ENCODE measurements at places on chromosomes 2 and 18.

GRCh38 chr2:26245231-26245732 is 543 bp downstream of the HADHB start:
- peak; percentile 12 for DNase-seq

DNA sequence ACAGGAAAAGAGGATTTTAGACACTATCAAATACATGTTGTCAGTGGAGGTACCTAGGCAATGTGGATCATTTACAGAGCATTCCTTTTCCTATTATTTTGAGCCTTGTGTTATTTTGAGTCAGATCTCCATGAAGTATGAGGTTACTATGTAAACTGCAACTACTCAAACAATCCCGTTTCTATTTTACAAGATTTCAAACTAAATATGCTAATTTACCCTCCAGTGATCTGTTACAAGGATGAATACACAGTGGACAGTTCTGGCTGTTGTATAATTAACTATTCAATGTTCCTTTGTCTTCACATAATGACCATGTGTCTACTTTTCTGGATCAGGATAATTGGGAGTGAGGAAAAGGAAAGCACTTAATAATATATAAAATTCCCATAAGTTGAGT is 4.6 kb downstream of the HOXD1 start:
- no peak for DNase-seq

DNA sequence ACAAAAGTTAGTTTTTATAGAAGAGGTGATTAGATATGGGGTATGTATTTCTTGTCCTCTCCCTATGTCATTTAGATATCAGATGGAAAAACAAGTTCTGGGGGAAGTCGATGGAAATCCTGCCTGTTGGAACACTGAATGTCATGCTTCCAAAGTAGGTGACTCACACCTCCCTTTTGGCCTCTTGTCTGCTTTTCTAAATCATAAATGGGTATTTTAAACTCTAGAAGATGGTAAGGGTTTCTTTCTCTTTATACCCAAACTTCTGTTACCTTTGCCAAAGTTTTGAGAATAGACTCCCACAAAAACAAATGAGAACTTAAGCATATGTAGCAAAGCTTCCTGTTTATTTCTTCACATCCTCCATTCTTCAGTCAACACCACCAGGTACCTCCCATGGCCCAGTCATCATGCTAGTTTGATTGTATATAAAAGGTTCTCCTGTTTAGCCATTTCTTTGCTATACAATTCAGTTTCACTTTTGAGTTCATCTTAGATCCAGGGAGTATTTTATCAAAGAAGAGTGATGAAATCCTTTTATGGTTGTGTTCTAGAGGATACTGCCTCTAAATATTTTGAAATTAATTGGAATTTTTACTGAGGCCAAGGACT is 63.9 kb downstream of the PRKRA start:
- DNase-seq: no peak

- DNase-seq: no peak
These were observed 29.5 kb downstream of the RNF144A start for GRCh38 chr2:6946722-6947121.

- DNase-seq: no peak
These were observed 19.6 kb upstream of the GULP1 start for GRCh38 chr2:188272121-188272520.

- no peak for DNase-seq
These were observed 6.1 kb downstream of the NCAPH start for GRCh38 chr2:96341641-96342040.

- no peak for DNase-seq
These were observed 315.8 kb upstream of the POU3F3 start for GRCh38 chr2:104538077-104538476.

DNA sequence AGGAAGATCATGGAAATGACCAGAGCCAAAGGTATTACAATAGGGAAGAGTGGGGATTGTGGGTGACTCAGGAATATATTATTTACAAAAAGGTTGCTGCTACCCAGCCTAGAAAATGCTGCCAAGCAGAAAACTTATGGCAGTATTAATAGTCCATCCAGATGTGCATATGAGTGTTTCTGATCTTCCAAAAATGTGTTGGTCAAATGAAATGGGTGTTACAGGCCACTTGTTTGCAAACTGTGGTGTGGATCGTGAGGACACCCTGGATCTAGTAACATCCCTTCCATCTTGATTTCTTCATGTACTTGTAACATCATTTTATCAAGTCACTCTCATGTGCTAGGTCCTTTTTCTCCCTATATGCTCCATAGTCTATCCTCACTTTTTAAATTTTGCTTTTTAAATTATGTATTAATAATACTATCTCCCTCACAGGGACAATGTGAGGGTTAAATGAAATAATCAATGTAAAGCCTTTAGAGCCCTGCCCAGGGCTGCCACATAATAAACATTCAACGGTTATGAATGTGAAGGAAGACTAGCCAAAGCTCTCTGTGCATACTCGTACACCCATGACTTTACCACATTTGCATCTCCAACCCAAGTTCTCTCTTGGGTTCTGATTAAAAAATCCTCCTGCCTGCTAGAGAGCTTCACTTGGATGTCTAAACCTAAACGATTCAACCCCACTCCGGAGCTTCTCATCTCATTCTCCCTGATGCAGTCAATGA is 18.5 kb downstream of the CD226 start:
- DNase-seq: no peak

DNA sequence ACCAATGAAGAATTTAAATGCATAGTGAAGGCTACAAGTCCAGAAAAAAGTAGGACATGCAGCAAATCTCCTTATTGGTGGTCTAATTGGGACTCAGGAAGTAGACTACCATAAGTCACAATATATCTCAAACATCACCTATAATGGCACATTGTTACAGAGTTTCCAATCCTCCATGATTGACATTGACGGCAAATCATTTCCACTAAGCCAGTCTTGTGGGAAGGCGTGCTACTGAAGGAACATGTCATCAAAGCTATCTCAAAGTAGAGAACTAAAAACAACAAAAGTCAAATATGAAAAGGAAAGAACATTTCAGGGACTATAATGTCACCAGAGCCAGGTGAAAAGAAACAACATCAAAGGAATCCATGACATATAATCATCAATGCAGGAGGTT is 166.4 kb upstream of the PID1 start:
- no peak for DNase-seq

DNA sequence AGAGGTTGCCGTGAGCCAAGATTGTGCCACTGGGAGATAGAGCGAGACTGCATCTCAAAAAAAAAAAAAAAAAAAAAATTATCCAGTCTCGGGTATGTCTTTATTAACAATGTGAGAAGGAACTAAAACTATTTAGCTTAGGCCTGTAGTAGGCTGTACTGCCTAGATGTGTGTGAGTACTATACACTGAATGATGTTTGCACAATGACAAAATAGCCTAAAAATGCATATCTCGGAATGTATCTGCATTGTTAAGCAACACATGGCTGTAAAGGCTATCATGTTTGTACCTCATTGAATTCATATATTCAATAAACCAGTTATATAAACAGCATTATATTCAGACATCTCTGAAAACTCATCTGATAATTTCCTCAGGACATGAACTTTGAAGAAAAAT is 191.2 kb upstream of the SESTD1 start:
- DNase-seq: no peak

DNA sequence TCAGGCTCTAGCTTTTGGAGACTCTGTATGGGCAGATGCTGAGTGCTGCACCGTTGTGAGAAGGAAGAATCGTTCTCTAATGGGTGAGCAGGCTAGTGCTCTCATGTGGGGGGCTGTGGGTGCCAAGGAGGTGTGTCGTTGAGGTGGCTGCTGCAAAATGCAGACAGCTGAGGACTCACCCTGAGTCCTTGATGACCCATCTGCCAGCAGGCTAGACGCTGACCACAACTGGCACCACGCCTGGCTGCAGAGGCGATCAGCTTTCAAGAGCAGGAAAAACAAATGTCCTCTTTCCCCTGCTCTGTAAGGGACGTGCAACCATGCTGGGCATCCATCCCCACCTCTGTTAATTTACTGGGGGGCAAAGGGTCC is 48.2 kb downstream of the HAUS1 start:
- DNase-seq: no peak

DNA sequence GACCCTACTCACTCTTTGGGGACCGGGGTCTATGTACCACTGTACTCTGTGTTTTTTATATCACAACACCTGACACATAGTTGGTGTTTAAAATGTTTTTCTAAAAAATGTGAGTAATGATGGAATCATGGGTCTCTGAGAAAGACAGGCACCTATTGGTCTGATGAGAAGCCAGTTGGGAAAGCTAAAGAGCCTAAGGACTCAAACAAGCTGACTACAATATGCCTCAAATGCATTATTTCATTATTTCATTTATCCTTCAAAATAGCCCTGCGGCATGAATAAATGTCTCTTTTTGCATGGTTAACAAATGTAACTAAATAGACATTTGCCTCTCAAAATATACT is 102.9 kb upstream of the SCN1A start:
- DNase-seq: no peak

DNA sequence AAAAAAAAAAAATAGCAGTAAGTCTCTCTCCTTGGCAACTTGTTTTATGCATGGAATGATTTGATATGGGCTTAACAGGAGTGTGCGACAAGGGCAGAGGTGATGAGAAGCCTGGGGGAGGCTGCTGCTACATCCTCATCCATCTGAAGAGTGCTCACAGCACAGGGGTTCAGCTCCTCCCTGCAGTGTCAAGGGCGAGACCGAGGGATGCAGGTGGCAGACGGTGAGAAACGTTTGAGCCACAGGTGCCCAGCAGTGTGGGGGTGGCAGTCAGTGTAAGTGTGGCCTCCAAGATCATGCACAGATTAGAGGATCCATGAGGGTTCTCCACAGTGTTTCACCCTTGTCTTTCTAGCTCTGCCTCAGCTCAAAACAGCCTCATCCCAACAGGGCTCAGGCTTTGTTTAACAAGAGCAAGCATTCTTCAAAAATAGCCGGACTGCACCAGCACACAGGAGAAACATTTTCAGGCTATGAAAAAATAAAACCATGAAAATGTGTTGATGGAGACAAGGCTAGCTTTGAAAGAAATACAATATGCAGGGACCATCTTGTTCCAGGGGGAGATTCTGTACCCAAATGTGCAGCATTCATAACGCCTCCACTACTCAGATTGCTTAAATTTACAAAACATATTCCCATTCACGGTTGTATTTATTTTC is 324.5 kb upstream of the MYT1L start:
- DNase-seq: no peak

- no peak for DNase-seq
These were observed 890.5 kb downstream of the CNTNAP5 start for GRCh38 chr2:124915567-124915966.

- no peak for DNase-seq
These were observed 4.0 kb upstream of the CCBE1 start for GRCh38 chr18:59701272-59701671.

DNA sequence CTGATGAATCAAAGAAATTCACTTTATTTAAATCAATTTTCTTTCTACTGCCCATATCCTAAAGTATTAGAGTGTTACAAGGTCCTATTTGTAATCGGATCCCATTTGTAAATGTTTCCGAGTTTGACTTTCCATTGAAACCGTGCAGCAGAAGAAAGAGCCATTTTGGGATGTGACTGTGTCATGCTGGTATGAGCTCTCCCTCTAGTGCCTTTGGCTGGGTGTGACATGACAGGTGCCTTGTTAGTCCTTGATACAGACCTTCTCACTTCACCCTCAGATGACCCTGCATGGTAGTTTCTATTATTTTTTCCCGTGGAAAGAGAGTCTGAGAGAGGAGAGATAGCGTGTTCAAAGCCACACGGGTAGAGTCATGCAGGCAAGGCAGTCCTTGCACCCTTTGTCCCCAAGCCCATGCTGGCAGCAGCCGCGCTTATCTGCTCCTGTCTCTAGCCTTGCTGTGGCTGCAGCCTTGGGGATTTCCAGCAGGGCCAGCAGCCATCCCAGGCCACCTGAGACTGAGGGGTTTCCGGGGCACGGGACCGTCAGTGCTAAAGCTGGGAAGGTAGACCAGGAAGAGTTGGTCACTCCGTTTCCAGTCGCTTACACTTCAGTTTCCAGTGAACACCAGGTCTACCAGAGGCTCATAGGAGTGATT is 21.4 kb downstream of the CHMP1B start:
- no peak for DNase-seq

GRCh38 chr2:232029346-232029745 is 67.8 kb downstream of the DIS3L2 start:
- DNase-seq: no peak

GRCh38 chr2:170165129-170165528 is 12.8 kb upstream of the MYO3B start:
- DNase-seq: no peak

DNA sequence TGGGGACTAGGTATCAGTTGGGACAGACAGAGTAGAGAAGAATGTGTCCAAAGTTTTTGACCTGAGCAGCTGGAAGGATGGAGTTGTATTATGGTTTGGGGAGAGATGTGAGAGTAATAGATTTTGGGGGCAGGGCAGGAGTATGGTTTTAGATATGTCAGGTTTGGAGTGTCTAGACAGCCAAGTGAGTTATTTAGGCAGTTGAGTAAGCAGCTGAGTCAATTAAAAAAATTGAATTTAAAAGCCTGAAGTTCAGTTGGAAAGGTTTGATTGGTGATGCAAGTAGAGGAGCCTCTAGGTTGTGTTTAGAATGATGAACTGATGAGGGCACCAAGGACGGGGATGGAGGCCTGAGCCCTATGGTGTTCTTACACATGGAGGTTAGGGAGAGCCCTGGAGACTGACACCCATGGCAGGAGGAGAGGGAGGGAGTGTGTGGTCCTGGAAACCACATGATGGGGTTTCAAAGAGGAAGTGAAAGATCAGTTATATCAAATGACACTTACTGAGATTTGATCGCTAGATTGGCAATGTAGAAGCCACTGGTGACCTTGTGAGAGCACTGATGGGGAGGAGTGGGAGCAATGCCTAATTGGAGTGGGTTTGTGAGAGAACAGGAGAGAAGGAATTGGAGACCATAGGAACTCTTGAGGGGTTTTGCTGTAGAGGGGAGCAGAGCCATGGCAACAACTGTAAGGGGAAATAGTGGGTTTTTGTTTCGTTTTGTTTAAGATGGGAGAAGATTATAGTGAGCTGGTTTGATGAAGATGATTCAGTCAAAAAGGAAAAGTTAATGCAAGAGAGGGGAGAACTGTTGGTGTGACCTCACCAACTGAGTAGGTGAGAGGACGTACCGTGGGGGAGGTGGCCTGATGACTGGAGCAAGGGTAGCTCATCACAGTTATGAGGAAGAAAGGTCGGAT is 10.3 kb downstream of the ITGA6 start:
- DNase-seq: no peak

DNA sequence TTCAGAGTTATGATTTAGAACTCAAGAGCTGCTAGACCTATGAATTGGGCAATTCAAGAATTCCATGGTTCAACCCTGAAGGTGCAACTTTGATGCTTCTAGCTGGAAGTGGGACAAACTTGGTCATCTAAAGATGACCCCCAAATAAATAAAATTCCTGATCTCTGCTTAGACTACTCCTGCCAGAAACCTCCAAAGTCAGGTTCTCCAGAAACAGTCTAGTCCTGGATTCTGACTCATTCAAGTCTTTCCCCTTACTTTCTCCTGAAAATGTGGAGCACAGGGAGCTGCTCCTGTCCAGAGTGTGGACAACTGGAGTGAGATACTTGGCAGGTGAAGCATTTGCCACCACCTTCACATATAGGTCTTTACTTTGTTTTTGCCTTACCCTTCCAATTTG is 557.7 kb upstream of the TNP1 start:
- no peak for DNase-seq

DNA sequence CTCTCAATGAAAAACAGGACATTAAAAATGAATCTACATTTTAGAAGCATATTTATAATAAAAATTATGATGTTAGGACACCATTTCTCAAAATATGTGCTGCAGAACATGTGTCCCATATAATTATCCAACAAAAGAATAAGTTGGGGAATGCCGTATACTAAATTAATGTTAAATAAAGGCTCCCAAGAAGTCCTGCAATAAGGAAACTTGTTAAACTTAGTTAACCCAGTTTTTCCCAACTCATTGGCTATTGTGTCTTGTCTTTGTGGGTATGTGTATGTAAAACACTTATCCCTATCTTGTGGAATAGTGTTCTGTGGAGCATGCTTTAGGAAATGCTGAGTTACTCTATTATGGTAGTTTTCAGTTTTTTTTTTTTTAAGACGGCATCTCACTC is 25.6 kb upstream of the GTF2A1L start:
- DNase-seq: no peak
